ENCODE measurements at places on chromosomes 6 and 20.

DNA sequence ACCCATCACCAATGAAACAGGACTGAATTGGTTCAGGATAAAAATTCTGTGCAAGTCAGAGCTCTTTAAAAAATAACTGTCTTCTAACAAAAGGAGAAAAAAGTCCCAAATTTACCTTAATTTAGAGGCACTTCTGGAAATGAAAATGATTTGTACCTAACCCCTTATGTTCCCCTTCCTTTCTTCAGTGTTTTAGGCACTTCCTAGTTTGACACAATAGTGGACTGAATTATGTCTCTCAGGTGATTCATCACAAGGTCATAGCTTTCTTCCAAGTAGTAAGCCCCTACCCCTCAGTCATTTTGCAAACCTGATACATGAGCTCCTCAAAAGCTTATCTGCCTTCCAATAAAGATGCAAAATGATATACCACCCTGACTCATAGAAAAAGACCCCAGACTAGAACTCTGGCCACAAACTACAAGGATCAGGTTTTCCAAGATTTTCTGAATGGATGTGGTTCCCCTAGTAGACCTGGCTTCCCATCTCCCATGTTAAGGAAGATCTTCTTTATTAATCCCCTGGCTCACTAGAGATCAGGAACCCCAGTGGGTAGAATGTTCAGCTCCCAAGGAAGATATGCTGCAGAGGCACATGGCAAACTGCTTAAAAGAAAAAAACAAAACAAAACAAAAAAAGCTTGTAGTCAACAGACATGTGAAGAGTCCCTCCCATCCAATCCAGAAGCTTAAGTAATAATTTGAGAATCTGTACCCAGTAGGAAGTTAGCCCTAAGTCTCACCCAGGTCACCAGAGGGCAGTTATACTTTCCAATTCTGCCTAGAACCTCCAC lies 3.6 kb downstream of the PPP1R10 start:
- DNase-seq: no peak

GRCh38 chr6:16619777-16620176 lies 141.5 kb downstream of the ATXN1 start:
- no peak for DNase-seq

- no peak for DNase-seq
These were observed 703 bp downstream of the SNX9 start for GRCh38 chr6:157823528-157824370.

DNA sequence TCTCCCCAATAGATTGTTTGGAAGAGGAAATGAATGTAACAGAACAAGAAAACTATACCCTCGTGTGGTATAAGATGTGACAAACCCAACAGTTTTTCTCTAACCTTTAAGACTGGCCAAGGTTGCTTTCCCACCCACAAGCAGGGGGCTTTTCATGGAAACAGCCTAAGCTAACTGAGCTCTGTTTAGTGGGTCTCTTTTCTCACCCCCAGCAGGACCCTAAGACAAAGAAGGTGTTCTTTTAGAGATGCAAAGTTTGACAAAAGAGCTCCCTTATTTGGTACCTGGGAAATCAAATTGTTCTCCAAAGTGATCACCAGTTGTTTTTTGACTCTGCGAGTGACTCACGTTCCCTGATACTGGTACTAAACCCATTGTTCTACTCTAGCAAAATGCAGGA lies 59.1 kb downstream of the MBOAT1 start:
- DNase-seq: no peak

GRCh38 chr6:32882879-32883250 lies 28.9 kb downstream of the PSMB9 start:
- DNase-seq: no peak

GRCh38 chr6:135506270-135506997 lies 8.9 kb upstream of the AHI1 start:
- DNase-seq: no peak

DNA sequence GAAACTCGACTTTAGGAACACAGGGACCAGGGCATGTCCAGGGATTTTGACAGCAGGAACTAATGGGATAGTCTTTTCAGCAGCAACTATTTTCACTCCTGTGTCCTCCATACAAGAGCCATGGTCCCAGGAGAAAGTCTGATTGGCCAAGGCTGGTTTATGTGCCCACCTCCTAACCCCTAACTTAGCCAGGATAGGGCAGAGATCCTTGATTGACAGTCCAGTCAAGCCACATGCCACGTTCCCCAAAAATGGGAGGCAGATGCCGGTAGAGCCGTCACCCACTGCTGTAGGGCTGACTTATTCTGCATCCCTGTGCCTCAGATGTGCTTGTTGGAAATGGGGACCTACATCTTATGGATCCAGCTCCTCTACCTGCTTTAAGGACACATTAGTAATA lies 22.3 kb downstream of the SLC2A10 start:
- DNase-seq: no peak

- no peak for DNase-seq
These were observed 65.5 kb upstream of the NFATC2 start for GRCh38 chr20:51608061-51608460.

Data from substantia nigra (tissue), 51 donors.